Breast epithelium (tissue), 4 donors: ENCODE measurements at places on chromosomes 3 and 15. TPM values are rescaled to one million over a fixed set of nuclear protein-coding genes. Genes with fewer than 3 reads are reported as not detected.

GRCh38 chr3:195451373-195452015, 8.7 kb upstream of the ACAP2 start:
- H3K4me3 ChIP-seq: no peak overlapping the region
- no peak overlapping the region for H3K27ac ChIP-seq
- no peak for DNase-seq
- no peaks in the 10 kb centered on the region for H3K36me3 ChIP-seq

- no peak for DNase-seq
- H3K27me3 ChIP-seq: no peaks in the 10 kb centered on the region
- H3K36me3 ChIP-seq: no peaks in the 10 kb centered on the region
- H3K27ac ChIP-seq: peak overlapping the region; percentile 91
- H3K4me1 ChIP-seq: peaks cover 10% of the 10 kb centered on the region
Observed at GRCh38 chr3:11602239-11602840, 41.4 kb downstream of the VGLL4 start.

DNA sequence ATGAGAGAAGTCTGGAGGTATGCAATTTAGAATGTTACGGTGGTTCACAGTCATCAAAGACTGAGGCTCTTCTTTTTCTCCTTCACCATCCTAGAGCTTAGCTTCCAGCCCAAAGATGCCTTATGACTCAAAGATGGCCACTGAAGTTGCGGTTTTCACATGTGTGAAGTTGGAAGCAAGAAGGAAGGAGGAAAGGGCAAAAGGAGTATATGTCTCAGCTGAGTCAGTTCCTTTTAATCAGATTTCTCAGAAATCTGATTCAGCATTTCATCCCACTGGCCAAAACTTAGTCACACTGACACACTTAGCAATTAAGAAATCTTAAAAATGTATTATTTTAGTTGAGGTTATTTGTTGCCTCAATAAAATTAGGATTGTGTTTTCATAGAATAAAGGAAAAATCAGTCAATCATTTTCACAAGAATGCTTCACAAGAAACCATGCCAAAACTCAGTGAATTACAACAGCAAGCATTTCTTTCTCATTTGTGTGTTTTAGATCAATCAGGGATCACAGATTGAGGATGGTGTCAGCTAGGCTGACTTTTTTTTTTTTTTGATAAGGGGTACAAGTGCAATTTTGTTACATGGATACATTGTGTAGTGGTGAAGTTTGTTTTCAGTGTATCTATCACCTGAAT, 211.1 kb upstream of the GADL1 start:
- H3K4me1 ChIP-seq: no peaks in the 10 kb centered on the region
- H3K4me3 ChIP-seq: no peak overlapping the region
- no peak for DNase-seq
- H3K27me3 ChIP-seq: no peaks in the 10 kb centered on the region
- no peaks in the 10 kb centered on the region for H3K36me3 ChIP-seq

DNA sequence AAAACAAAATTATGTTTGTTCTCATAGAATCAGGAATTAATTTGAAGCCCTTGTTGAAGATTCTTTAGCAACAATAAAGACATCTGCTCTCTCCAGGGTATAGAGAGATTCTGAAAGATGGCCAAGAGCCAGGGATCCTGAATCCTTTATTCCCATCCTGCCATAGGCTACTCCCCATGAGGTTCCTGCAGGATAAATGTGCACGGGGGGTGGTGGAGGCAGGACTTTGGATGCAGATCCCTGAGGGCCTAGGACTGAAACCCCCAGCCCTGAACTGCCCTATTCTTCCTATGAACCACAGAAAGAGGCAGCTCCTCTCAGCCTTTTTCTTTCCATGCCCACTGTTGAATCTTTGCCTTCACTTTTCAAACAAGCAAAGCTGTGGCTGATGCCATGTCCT, 17.1 kb downstream of the TMEM108 start:
- H3K27me3 ChIP-seq: no peaks in the 10 kb centered on the region
- DNase-seq: no peak
- no peaks in the 10 kb centered on the region for H3K4me1 ChIP-seq
- no peak overlapping the region for H3K27ac ChIP-seq
- H3K4me3 ChIP-seq: no peak overlapping the region

The XCR1 gene
- under 0.01 TPM for total RNA-seq

The PLA2G4E gene
- not detected for total RNA-seq

DNA sequence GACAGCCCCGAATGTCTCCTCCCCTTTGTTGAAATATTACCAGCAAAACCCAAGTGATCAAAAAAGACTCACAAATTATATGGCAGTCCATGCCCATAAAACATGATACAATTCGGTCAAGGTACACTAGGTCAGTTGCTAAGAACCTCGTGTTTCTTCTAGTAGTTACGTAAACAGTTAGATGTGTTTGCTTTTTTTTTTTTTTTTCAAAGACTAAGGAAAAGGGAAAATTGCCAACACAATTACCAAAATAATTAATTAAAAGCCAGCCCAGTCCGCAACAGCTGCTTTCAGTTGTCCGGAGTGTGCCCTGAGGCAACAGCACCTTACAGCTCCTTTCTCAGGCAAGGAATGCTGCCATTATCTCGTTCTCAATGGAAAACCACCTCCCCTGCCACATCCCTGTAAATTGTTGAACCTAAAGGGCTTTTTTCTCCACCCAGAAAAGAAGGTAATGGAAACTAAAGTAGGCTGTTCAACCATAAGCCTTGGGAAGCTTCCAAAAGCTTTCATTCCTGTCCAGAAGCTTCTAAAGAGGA, 129.2 kb upstream of the TSC22D2 start:
- DNase-seq: peak; percentile 69
- no peaks in the 10 kb centered on the region for H3K36me3 ChIP-seq
- no peak overlapping the region for H3K27ac ChIP-seq
- H3K27me3 ChIP-seq: no peaks in the 10 kb centered on the region
- H3K4me1 ChIP-seq: no peaks in the 10 kb centered on the region

DNA sequence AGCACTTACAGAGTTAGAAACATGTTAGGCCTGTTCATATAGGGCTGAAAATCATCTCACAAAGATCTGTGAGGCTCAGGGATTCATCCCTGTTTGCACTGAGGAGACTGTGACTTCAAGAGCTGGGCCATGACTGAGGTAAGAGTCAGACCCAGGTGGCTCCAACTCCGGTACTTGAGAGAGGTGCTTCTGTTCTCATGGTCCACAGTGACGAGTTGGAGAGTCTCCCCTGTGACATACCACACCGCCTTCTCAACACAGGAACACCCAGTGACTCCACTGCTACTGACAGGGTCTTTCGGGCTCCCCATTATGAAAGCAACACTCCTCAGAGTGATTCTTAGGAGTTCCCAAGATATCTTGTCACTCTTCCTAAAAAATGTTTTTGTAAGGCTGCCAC, 27.4 kb downstream of the FSTL1 start:
- H3K36me3 ChIP-seq: no peaks in the 10 kb centered on the region
- peak overlapping the region; percentile 46 for H3K27ac ChIP-seq
- DNase-seq: no peak
- H3K4me3 ChIP-seq: no peak overlapping the region
- no peaks in the 10 kb centered on the region for H3K4me1 ChIP-seq

- no peak for DNase-seq
- peak overlapping the region; percentile 49 for H3K27ac ChIP-seq
- no peak overlapping the region for H3K4me3 ChIP-seq
Observed at GRCh38 chr3:114405202-114405990, 111.6 kb downstream of the TIGIT start.

GRCh38 chr3:3177861-3178497, 1.5 kb downstream of the CRBN start:
- DNase-seq: no peak
- no peaks in the 10 kb centered on the region for H3K36me3 ChIP-seq
- H3K4me1 ChIP-seq: no peaks in the 10 kb centered on the region
- peak overlapping the region; percentile 100 for H3K4me3 ChIP-seq
- H3K27me3 ChIP-seq: no peaks in the 10 kb centered on the region
- H3K27ac ChIP-seq: no peak overlapping the region
